ENCODE measurements at places on chromosomes 2 and 18. TPM values are rescaled to one million over a fixed set of nuclear protein-coding genes. Genes with fewer than 3 reads are reported as not detected.

GRCh38 chr18:43130716-43131260 lies 15.3 kb upstream of the RIT2 start:
- DNase-seq, result no peak
- no peaks in the 10 kb centered on the region for H3K27me3 ChIP-seq
- H3K27ac ChIP-seq, result no peak overlapping the region
- no peaks in the 10 kb centered on the region for H3K4me1 ChIP-seq
- H3K36me3 ChIP-seq, result no peaks in the 10 kb centered on the region
- no peak overlapping the region for H3K4me3 ChIP-seq

- H3K36me3 ChIP-seq, result no peaks in the 10 kb centered on the region
- H3K4me3 ChIP-seq, result no peak overlapping the region
- no peak overlapping the region for H3K27ac ChIP-seq
- no peaks in the 10 kb centered on the region for H3K27me3 ChIP-seq
- no peak for DNase-seq
Observed at GRCh38 chr2:21118302-21118920, 5.4 kb upstream of the TDRD15 start.

GRCh38 chr18:21901423-21901945 lies 160.9 kb downstream of the MIB1 start:
- no peaks in the 10 kb centered on the region for H3K27me3 ChIP-seq
- no peaks in the 10 kb centered on the region for H3K4me1 ChIP-seq
- no peaks in the 10 kb centered on the region for H3K36me3 ChIP-seq
- no peak overlapping the region for H3K27ac ChIP-seq
- no peak for DNase-seq
- no peak overlapping the region for H3K4me3 ChIP-seq

DNA sequence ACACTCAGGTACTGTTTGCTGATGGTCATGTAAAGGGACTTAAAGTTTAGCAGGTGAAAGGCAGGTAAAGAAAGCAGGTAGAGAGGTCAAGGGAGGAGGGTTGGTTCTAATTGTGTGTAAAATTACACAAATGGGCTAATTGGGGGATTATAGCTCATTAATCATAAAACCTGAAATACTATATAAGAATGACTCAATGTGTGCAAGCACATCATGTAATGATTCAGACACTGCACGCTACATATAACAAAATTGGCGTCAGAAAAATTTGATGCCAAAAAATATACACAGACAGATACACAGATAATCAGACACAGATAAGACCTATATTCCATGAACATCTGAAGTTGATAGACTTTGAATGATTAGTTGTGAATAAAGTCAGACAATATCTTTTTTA lies 120.7 kb upstream of the LMAN1 start:
- no peaks in the 10 kb centered on the region for H3K27me3 ChIP-seq
- DNase-seq, result no peak
- no peak overlapping the region for H3K4me3 ChIP-seq

DNA sequence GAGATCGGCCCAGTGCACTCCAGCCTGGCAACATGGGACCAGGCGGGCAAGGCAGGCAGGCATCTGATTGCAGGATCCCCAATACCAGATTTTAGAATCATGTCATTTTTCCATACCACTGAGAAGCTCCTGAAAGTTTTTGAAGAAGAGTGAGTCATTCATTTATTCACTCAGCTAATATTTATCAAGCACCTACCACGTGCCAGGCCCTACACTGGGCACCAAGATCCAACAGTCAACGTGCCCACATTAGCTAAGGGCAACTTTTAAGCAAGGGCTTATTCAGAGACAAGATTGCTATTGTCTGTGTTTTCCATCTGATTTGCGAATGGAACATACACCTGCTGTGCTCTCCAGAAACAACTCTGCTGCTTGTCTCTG lies 126.8 kb upstream of the LGALSL start:
- H3K4me1 ChIP-seq, result no peaks in the 10 kb centered on the region
- H3K27ac ChIP-seq, result no peak overlapping the region
- no peaks in the 10 kb centered on the region for H3K27me3 ChIP-seq

DNA sequence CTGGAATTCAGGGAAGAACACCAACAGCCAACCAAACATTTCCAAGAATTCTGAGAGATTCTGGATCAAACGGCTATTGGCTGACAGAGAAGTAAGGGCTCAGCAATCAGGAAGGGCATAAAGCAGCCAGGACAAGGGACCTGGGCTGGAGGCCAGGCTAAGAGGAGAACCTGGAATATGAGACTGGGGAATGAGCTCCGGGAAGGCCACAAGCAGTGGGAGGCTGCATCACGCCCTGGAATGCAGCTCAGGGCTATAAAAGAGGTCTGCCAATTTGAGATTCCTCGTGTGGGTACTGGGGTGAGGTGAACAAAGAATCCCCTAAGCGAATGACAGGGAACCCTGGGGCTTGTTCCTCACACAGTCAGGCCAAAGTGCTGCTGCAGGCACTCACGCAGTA lies 60.4 kb downstream of the ANO7 start:
- no peaks in the 10 kb centered on the region for H3K27me3 ChIP-seq
- no peak overlapping the region for H3K27ac ChIP-seq
- no peak for DNase-seq
- H3K36me3 ChIP-seq, result peaks cover 5% of the 10 kb centered on the region
- H3K4me1 ChIP-seq, result no peaks in the 10 kb centered on the region

GRCh38 chr2:229884775-229885699 lies 36.8 kb downstream of the TRIP12 start:
- no peak overlapping the region for H3K4me3 ChIP-seq
- no peak overlapping the region for H3K27ac ChIP-seq
- H3K36me3 ChIP-seq, result no peaks in the 10 kb centered on the region
- H3K27me3 ChIP-seq, result no peaks in the 10 kb centered on the region
- DNase-seq, result no peak

GRCh38 chr18:32771169-32771751 lies 1.6 kb downstream of the KLHL14 start:
- H3K27me3 ChIP-seq, result no peaks in the 10 kb centered on the region
- no peaks in the 10 kb centered on the region for H3K4me1 ChIP-seq
- no peak overlapping the region for H3K27ac ChIP-seq
- H3K36me3 ChIP-seq, result no peaks in the 10 kb centered on the region
- DNase-seq, result no peak

Gene ABCG5
- not detected for total RNA-seq

Gene METTL8
- total RNA-seq, result 18.4 TPM
